ENCODE measurements at places on chromosomes 2 and 18.

DNA sequence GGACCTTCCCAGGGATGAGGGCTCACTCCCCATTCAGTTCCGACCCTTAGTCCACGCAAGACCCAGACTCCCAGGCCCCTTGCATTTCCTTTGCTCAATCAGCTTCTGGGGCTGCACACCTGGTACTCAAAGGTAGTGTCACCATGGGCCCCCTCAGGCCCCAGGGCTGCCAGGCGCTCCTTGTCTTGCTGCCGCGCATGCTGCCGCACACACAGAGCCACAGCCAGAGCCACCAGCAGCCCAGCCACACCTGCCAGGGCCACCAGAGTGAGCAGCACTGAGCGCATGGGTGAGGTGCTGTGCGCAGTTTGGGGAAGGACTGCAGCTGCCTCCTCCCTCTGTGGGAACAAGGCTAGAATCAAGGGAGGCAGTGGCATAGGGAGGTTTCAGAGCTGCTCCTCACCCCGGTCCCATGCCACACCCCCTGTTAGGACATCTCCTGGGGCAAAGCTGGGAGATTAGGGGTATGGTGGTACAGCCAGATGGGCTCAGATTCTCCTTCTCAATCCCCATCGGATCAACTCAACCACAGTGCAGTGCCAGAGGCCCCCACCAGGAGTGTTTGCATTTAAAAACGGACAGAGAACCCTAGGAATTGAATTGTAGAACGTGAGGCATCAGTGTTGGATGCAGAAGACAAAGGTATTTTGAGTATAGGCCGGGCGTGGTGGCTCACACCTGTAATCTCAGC, 11.3 kb downstream of the PTPRN start:
- no peak for DNase-seq

- no peak for DNase-seq
Measured at GRCh38 chr2:129698593-129698992, 280.9 kb upstream of the RAB6C start.

DNA sequence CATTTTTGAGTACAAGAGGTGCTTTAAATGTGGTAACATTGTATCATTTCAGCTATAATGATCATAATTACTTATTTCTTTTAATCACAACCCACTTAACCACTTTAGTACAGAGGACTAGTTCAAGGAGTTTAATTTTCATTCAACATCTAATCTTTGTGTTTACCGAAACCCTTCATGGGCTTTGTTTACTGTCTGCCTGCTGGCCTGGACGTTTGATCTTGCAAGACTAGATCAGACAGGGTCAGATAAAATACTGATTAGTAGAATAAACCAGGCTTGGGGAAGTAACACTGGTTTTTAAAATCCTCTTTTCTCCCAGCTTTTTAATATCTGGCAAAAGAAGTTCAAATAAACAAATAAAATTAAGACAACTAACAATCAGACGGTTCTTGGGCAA, 93.6 kb downstream of the SATB2 start:
- no peak for DNase-seq

DNA sequence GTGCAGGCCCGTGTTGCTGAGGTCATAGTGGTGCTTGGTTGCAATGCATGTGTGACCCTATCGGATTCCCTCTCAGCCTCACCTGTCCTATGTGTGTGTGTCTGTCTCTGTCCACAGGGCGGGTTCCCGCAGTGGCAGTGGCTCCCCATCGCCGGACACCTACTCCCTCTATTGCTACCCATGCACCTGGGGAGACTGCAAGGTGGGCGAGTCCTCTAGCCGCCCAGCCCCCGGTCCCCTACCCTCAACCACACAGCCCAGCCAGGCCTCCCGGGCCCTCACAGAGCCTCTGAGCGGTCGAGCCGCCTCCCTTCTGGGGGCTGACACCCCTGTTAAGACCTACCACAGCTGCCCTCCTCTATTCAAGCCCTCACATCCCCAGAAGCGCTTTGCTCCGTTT, 14.2 kb downstream of the GAREM2 start:
- DNase-seq: no peak

GRCh38 chr18:6069539-6069938, 174.2 kb upstream of the TMEM200C start:
- DNase-seq: no peak

DNA sequence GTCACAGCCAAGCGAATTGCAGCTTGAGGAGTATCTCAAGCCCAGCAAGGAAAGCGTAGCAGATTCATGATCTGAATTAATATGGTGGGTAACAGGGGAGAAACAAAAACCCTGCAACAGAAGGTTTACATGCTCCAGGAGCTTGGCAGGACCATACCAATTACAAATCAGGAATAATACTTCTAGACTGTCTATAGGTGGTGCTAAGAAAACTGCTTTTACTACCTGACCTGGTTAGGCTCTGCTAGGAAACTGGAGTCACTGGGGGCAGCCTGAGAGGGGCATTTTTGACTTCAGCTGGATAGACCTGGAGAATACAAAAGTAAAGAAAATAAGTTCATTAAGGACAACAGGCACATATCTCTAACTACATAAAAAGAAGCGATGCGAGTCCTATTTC, 24.6 kb upstream of the SPOPL start:
- no peak for DNase-seq
